Breast epithelium (tissue), 4 donors: ENCODE measurements at places on chromosomes 11 and 22.

- no peak overlapping the region for H3K4me3 ChIP-seq
- no peak overlapping the region for H3K27ac ChIP-seq
- no peaks in the 10 kb centered on the region for H3K4me1 ChIP-seq
- DNase-seq = no peak
Observed at GRCh38 chr22:22461111-22461510, 47.4 kb downstream of the ZNF280B start.

DNA sequence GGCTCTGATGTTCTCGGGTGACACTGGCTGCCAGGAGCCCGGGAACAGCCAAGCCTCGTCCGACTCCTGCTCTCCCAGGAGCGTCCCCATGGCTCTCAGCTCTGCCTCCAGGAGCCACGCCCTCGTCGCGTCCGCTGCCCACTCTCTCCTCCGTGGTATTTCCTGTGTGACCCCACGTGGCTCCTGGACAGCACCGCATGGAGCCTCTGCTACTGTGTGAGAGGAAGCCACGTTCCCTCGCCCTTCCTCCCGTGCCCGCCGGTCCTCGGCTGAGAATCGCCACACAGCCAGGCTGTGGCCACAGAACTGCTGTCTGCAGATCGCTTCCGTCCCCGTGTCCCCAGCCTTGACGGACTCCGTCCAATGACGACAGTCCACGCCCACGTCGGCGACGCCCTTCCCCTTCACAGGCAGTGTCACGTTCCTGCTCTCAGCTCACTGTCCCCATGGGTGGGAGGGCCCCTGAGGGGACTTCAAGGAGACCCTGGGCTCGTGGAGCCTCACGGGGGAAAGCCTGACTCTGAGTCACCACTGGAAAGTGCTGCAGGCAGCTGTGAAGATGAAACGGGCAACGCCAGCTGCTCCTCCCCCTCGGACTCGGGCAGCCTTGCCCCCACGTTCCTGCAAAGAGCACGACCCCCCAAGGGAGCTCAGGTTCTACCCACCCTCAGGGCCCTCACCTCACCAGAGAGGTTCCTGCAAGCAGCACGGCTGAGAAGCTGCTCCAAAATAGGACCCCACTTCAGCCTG lies 458.5 kb downstream of the BRD1 start:
- no peaks in the 10 kb centered on the region for H3K36me3 ChIP-seq
- no peak overlapping the region for H3K27ac ChIP-seq
- no peaks in the 10 kb centered on the region for H3K27me3 ChIP-seq
- no peak for DNase-seq
- peak overlapping the region; percentile 28 for H3K4me3 ChIP-seq

DNA sequence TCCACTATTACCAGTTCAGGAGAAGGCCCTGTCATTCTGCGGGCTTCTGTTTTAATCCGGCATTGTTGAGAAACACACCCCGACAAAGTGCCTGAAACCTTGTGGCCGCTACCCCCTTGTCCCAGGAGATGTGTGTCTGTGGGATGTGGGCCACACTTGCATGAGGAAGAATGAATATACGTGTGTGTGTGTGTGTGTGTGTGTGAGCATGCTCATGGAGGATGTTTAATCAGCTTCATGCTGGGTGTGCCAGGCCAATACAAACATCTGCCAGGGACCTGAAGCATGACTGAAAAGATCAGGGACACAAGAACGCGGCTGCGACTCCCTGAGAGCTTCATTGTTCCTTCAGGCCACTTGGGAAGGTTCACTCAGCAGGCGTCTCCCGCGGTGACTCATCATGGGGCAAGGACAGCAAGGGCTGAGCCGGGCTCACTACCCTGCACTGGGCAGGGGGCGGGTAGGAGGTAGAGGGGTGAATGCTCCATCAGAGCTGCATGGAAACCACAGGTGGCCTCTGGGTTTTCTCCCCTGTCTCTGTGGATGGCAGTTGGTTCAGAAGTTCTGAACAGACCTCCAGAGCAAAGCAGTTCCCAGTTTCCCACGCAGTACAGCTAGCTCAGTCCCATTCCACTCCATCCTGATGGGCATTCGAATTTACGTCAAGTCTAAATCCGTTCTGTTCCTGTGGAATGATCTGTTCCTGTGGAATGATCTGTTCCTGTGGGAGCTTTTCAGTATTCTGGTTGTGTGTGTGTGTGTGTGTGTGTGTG lies 7.0 kb upstream of the MALAT1 start:
- no peaks in the 10 kb centered on the region for H3K27me3 ChIP-seq
- H3K27ac ChIP-seq = peak overlapping the region; percentile 99
- peaks cover 43% of the 10 kb centered on the region for H3K4me1 ChIP-seq
- peak; percentile 93 for DNase-seq
- H3K36me3 ChIP-seq = no peaks in the 10 kb centered on the region
- H3K4me3 ChIP-seq = no peak overlapping the region

- peak; percentile 73 for DNase-seq
- no peaks in the 10 kb centered on the region for H3K4me1 ChIP-seq
- H3K27me3 ChIP-seq = no peaks in the 10 kb centered on the region
- no peaks in the 10 kb centered on the region for H3K36me3 ChIP-seq
- peak overlapping the region; percentile 93 for H3K27ac ChIP-seq
- peak overlapping the region; percentile 80 for H3K4me3 ChIP-seq
Observed at GRCh38 chr22:37676736-37677492, 1.5 kb downstream of the LGALS1 start.

DNA sequence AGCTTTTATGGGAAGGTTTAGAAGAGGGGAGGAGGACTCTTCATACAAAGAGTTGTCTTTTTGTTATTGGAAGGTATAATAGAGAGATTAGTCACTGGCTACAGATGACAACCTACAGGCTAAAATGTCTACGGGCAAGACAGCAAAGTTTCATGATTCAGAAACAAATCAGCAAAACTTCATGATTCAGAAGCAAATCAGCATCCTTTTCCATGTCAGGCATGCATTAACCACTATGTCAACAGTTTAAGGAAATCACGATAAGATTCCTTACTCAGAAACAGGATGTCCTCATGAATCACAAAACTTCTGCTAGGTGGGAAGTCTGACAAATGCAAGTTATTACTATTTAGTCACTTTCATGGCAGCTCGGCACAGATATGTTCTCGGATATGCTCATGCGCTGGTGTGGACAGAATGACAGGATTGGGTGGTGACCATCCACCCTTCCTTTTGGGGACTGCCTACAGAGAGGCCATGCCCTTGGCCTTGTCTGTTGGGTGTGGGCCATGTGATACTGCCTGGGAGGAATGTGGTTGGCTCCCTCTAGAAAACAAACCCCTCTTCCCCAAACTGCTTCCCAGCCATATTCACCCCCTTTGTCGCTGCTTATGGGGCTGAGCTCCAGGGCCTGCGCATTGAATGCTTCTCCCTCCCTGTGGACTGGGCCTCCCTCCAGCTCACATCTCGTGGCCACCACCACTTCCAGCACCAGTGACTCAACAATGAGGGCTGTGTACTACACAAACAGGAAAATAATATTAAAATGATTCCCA lies 10.1 kb downstream of the C11orf91 start:
- peak; percentile 71 for DNase-seq
- H3K27me3 ChIP-seq = no peaks in the 10 kb centered on the region
- peaks cover 40% of the 10 kb centered on the region for H3K4me1 ChIP-seq
- H3K27ac ChIP-seq = peak overlapping the region; percentile 96
- no peaks in the 10 kb centered on the region for H3K36me3 ChIP-seq
- H3K4me3 ChIP-seq = no peak overlapping the region

DNA sequence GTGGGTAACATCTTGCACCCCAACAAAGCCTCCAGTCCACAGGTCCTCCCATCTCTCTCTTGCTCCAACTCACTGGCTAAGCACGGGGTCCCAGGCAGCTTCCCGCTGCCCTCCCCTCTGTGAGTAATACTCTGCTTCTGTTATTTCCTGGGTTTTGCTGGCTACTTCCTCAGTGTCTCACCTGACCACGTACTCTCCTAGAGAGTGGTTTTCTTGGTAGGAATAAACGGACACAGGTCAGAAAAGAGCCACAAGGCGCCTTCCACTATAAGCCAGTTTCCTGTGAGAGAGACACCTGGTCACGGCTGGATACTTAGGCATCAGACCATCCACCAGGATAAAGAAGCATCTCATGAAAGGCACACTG lies 36.0 kb downstream of the ARRB1 start:
- no peaks in the 10 kb centered on the region for H3K36me3 ChIP-seq
- H3K27me3 ChIP-seq = no peaks in the 10 kb centered on the region
- H3K27ac ChIP-seq = peak overlapping the region; percentile 69
- H3K4me1 ChIP-seq = peaks cover 11% of the 10 kb centered on the region
- DNase-seq = no peak

GRCh38 chr11:45411228-45411946 lies 125.2 kb upstream of the SYT13 start:
- H3K4me1 ChIP-seq = no peaks in the 10 kb centered on the region
- H3K4me3 ChIP-seq = no peak overlapping the region
- no peak overlapping the region for H3K27ac ChIP-seq
- H3K27me3 ChIP-seq = no peaks in the 10 kb centered on the region
- no peaks in the 10 kb centered on the region for H3K36me3 ChIP-seq
- no peak for DNase-seq

GRCh38 chr11:127073621-127074020 lies 73.1 kb upstream of the KIRREL3 start:
- no peak overlapping the region for H3K27ac ChIP-seq
- H3K27me3 ChIP-seq = no peaks in the 10 kb centered on the region
- no peaks in the 10 kb centered on the region for H3K36me3 ChIP-seq

- H3K4me3 ChIP-seq = no peak overlapping the region
- no peaks in the 10 kb centered on the region for H3K4me1 ChIP-seq
- H3K27me3 ChIP-seq = no peaks in the 10 kb centered on the region
- no peaks in the 10 kb centered on the region for H3K36me3 ChIP-seq
Observed at GRCh38 chr11:104122836-104123235, 41.1 kb downstream of the PDGFD start.

DNA sequence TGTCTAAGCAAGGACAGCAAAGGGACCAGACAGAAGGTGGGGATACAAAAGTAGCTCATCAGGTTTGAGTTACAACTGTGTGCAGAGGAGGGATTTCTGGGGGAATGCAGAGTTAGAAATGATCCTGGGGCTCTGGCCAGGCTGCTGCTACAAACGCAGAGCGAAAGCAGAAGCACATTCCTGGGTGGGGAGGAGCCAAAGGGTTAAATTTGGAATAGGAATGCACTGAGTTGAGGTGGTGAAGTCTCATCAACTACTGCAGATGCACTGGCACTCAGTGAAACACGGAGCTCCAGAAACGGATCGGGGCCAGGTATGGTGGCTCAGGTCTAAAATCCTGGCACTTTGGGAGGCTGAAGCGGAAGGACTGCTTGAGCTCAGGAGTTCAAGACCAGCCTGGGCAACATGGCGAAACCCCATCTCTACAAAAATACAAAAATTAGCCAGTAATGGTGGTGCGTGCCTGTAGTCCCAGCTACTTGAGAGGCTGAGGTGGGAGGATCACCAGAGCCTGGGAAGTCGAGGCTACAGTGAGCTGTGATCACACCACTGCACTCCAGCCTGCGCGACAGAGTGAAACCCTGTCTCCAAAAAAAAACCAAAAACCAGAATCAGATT lies 3.2 kb downstream of the CHKA start:
- peak overlapping the region; percentile 76 for H3K27ac ChIP-seq
- H3K4me3 ChIP-seq = peak overlapping the region; percentile 72
- H3K36me3 ChIP-seq = no peaks in the 10 kb centered on the region
- DNase-seq = no peak

- no peak overlapping the region for H3K4me3 ChIP-seq
- H3K27me3 ChIP-seq = no peaks in the 10 kb centered on the region
- no peaks in the 10 kb centered on the region for H3K4me1 ChIP-seq
- DNase-seq = no peak
- no peaks in the 10 kb centered on the region for H3K36me3 ChIP-seq
Observed at GRCh38 chr11:17298302-17298701, 21.8 kb downstream of the NUCB2 start.

GRCh38 chr22:47623763-47624148 lies 861.3 kb downstream of the TBC1D22A start:
- no peaks in the 10 kb centered on the region for H3K36me3 ChIP-seq
- no peaks in the 10 kb centered on the region for H3K4me1 ChIP-seq
- no peak for DNase-seq
- H3K27me3 ChIP-seq = peaks cover 59% of the 10 kb centered on the region
- H3K27ac ChIP-seq = no peak overlapping the region

DNA sequence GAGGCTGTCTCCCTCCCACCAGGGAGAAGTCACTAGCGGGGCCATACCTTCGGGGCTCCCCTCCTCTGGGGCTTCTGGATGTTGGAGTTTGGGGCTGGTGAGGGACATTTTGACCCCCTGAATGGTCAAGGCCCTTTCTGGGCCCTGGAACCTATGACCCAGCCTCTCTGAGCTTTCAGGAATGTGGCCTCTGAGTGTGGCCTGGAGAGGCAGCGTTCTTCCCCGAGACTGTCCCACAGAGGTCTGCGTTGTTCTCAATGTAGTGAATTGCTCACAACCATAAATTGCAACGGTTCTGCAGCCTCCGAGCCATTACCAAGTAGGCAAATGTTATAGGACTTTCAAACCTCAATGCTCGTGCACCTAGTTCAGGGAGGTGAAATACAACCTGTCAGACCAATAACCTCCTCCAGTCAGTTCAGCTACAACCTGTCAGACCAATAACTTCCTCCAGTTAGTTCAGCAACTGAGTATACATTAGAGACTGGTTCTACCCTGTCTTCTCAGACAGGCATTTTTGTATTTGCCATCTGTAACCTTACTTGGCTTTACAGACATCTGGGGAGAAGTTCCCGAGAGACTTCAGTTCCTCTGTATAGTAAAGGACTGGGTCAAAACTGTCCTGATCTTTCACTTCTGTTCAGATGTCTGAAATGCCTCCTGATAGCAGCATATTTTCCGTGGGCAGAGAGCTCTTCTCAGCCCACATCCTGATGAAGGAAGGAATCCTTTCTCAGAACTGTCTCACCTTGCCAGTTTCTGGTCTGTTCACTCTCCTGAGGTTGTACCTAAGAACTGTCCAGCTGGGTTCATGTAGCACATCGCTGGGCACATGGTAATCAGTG lies 34.2 kb downstream of the MICAL2 start:
- no peaks in the 10 kb centered on the region for H3K27me3 ChIP-seq
- H3K36me3 ChIP-seq = no peaks in the 10 kb centered on the region
- no peak overlapping the region for H3K4me3 ChIP-seq
- H3K27ac ChIP-seq = peak overlapping the region; percentile 55
- H3K4me1 ChIP-seq = no peaks in the 10 kb centered on the region

- H3K36me3 ChIP-seq = no peaks in the 10 kb centered on the region
- no peak overlapping the region for H3K4me3 ChIP-seq
- DNase-seq = no peak
- H3K27me3 ChIP-seq = no peaks in the 10 kb centered on the region
- H3K4me1 ChIP-seq = no peaks in the 10 kb centered on the region
- no peak overlapping the region for H3K27ac ChIP-seq
Observed at GRCh38 chr11:88292171-88292843, 45.2 kb downstream of the CTSC start.

- no peak for DNase-seq
- no peak overlapping the region for H3K4me3 ChIP-seq
- H3K27ac ChIP-seq = no peak overlapping the region
- no peaks in the 10 kb centered on the region for H3K36me3 ChIP-seq
Observed at GRCh38 chr11:5933116-5933515, 8.9 kb upstream of the OR56A3 start.

GRCh38 chr11:119369132-119369925 lies 12.2 kb downstream of the USP2 start:
- no peak overlapping the region for H3K27ac ChIP-seq
- H3K36me3 ChIP-seq = no peaks in the 10 kb centered on the region
- no peaks in the 10 kb centered on the region for H3K27me3 ChIP-seq
- no peak overlapping the region for H3K4me3 ChIP-seq
- no peak for DNase-seq

- DNase-seq = no peak
- no peaks in the 10 kb centered on the region for H3K27me3 ChIP-seq
- H3K27ac ChIP-seq = no peak overlapping the region
- H3K4me3 ChIP-seq = no peak overlapping the region
- H3K4me1 ChIP-seq = no peaks in the 10 kb centered on the region
Observed at GRCh38 chr11:76686261-76687079, 15.9 kb upstream of the LRRC32 start.
